ENCODE measurements at places on chromosomes 7 and 10. TPM values are rescaled to one million over a fixed set of nuclear protein-coding genes. Genes with fewer than 3 reads are reported as not detected.

Gene POU6F2
- total RNA-seq, result 0.45 TPM

Gene ITPRID1
- not detected for total RNA-seq

Gene SPDYE5
- not detected for total RNA-seq

Gene FAM131B
- total RNA-seq, result 7.6 TPM

Gene PRR15
- total RNA-seq, result 7.2 TPM

Gene SLC16A9
- 4.4 TPM for total RNA-seq

- no peaks in the 10 kb centered on the region for H3K4me1 ChIP-seq
- no peak overlapping the region for H3K4me3 ChIP-seq
- no peaks in the 10 kb centered on the region for H3K36me3 ChIP-seq
- DNase-seq, result no peak
Observed at GRCh38 chr7:69941077-69941651, 342.9 kb downstream of the AUTS2 start.

GRCh38 chr10:34815185-34816084 is at the start of gene PARD3:
TSS of gene PARD3 (minus strand) at chr10:34815296. CDS start at chr10:34814995, 301 bp downstream.
- H3K27me3 ChIP-seq, result no peaks in the 10 kb centered on the region
- peak within 1 kb of the TSS; percentile 79 for H3K27ac ChIP-seq
- H3K36me3 ChIP-seq, result no peaks in the 10 kb centered on the region
- H3K4me3 ChIP-seq, result peak within 1 kb of the TSS; percentile 85
- no peak for DNase-seq

DNA sequence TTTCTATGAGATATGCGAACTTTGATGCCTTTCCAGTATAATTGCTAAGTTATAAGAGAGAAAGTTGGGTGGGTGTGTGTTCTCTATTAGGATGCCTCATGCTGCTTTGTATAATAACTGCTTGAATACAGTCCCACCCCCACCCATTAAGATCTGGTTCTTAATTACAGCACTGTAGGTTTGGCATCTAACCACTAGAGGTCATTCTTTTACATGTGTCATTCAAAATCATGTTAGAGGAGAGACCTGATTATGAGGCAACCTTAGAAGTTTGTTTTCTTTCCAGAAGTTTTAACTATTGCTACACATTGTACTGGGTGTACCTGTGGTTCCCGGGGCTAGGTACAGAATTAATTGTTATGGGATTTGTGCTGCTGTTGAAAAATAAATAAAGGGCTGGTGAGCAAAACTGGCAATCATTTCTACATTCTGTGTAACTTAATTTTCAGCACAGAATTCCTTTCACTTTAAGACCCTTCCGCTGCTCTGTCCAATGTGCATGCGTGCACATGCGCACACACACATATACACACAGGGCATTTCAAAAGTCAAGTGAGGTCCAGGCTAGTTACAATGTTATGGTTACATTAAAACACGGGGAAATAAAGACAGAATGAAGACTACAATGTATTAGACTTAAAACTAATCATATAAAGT is 1156.3 kb downstream of the SORCS3 start:
- no peaks in the 10 kb centered on the region for H3K27me3 ChIP-seq
- H3K27ac ChIP-seq, result no peak overlapping the region
- H3K36me3 ChIP-seq, result no peaks in the 10 kb centered on the region
- H3K4me3 ChIP-seq, result no peak overlapping the region
- H3K4me1 ChIP-seq, result no peaks in the 10 kb centered on the region

- H3K4me3 ChIP-seq, result no peak overlapping the region
- no peak for DNase-seq
- no peaks in the 10 kb centered on the region for H3K4me1 ChIP-seq
- H3K27me3 ChIP-seq, result no peaks in the 10 kb centered on the region
- H3K27ac ChIP-seq, result no peak overlapping the region
Observed at GRCh38 chr10:88333248-88333630, 249.9 kb downstream of the RNLS start.

GRCh38 chr10:90960355-90960814 is 39.5 kb upstream of the ANKRD1 start:
- H3K4me1 ChIP-seq, result peaks cover 14% of the 10 kb centered on the region
- peak; percentile 86 for DNase-seq
- H3K27ac ChIP-seq, result peak overlapping the region; percentile 41
- no peaks in the 10 kb centered on the region for H3K27me3 ChIP-seq

DNA sequence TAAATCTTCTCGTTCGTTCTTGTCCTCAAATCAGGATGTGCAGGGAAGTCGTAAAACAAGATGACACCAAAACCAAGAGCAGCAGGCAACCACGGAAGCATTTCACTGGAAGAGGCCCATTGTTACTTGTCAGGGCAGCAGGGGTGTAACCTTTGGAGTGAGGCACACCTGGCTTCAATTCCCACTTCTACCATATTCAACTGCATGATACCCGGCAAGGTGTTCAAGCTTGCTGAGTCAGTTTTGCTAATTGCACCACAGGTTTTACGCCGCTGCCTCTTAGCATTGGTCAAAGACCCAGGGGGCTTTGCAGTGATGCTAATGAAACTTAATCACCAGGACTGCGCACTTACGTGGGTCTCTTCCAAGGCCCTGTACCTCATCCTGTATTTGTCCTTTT is 50.0 kb upstream of the PTER start:
- no peaks in the 10 kb centered on the region for H3K4me1 ChIP-seq
- no peak for DNase-seq
- H3K27ac ChIP-seq, result no peak overlapping the region
- H3K4me3 ChIP-seq, result no peak overlapping the region
- H3K27me3 ChIP-seq, result no peaks in the 10 kb centered on the region
